Neural crest cell (in vitro differentiated cells): ENCODE measurements at places on chromosomes 5 and 9.

DNA sequence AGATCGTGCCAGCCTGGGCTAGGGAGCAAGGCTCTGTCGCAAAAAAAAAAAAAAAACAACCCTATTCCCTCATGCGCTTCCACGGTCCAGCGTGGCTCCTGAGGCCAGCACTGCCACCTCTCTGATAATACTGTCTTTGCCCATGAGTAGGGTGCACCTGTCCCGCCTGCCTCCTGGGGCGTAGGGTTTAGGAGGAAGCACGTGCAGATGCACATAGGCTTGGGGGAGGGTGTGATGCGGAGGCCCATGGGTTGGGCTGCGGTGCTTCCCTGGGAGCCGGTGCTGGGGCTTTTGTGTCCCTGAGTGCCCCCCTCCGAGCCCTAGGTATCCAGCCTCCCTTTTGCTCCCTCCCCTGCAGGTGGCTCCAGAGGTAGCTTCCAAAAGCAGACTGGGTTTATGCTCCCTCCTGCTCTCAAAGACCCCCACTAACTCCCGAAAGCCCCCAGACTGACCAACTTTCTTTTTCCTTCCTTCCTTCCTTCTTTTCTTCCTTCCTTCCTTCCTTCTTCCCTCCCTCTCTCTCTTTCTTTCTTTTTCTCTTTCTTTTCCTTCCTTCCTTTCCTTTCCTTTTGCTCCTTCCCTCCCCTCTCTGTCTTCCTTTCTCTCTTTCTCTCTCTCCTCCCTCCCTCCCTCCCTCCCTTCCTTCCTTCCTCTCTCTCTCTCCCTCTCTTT is 12.8 kb downstream of the FGFR4 start:
- DNase-seq, result no peak

- DNase-seq, result no peak
Observed at GRCh38 chr9:34988218-34989002, 1.1 kb upstream of the DNAJB5 start.

DNA sequence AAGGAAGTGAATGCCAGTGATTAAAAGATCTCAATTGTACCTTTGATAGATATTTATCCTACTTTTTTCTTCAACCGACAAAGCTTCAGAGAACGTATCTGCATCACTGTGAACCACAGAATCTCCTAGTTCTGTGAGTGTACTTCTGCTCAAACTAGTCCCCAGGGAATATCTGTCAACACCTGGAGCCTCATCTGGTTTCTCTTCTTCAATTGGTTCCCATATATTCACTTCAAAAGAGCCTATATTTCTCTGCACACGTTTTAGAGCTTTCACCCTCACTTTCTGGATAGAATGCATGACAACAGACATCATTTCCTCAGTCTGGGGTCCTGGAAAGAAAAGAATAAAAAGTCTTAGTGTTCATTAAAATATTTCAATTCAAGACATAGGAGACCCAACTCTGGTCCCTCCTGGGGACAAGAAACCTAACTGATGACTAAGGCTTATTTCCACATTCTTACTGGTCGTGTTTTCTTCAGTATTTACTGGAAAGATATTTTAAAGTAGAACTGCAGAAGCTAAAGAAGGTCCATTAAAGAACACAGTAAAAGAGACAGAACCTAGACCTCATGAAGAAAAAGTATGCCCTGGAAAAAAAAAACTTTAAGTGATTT is 64.3 kb downstream of the CPLANE1 start:
- DNase-seq, result no peak

GRCh38 chr9:111895996-111896941 is at the start of gene UGCG:
TSS of gene UGCG (plus strand) at chr9:111896814. CDS start at chr9:111897216, 402 bp downstream.
- peak; percentile 80 for DNase-seq

GRCh38 chr5:35058374-35058788 is 10.6 kb upstream of the AGXT2 start:
- no peak for DNase-seq

DNA sequence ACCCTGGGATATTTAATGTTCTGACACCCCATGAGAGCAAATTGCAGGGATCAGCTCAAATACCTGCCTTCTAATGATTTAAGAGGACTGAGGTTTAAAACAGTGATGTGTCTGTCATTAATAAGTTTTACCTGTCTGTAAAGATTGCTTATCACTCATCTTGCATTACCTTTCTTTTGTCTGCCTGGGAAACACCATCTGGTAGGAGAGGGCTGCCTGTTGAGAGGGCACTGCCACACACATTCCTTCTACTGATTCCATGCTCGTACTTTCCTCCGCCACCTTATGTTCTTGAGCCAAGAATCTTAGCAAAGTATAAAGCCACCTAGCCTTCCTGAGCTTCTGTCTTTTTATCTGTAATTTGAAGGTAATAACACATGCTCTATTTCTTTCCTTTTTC is 118.6 kb downstream of the KCTD16 start:
- DNase-seq, result no peak

GRCh38 chr9:68808338-68808890 is 103.4 kb downstream of the PIP5K1B start:
- DNase-seq, result no peak

GRCh38 chr5:457195-457961 is 14.4 kb downstream of the EXOC3 start:
- no peak for DNase-seq

DNA sequence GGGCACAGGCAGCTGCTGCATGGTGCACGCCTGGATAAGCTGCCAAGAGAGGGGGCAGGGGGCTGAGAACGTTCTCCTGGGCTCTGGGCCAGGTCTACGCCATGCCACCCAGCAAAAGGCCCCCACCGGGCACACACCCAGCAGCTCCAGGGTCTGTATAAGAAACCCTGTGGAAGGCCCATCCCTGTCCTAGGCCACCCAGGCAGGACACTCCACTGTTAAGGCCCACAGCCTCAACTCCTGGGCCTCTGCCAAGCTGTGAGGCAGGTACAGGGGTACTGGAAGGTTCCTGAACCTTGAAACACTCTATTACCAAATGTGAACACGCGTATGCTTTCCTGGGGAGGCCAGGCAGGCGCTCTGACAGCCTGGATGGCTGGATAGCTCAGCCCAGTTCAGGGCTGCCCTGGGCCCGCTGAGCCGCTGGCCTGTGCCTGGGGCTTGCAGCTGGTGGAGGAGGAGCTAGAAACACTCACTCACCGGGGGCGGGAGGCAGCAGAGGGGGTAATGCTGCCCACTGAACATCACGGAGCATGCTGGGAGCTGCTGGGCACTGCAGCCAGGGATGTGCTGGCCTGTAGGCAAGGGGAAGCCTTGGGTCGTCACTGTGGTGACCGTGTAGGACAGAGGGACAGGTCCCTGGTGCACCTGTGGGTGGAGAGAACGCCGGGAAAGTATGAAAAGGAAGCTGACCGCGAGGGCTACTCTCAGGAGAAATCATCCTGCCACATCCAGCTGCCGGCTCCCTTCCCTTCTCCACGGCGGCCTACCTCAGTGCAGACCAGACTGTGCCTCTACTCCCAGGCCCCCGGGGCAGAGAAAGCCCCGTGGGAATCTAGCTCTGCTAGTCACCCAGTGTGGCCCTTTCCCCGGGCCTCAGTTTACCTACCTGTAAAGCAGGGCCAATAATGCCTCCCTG is 6.0 kb downstream of the RNF44 start:
- DNase-seq, result no peak

- no peak for DNase-seq
Observed at GRCh38 chr5:150780187-150780692, 1.7 kb downstream of the SMIM3 start.

GRCh38 chr9:81028504-81028903 is 660.8 kb downstream of the TLE1 start:
- DNase-seq, result no peak

DNA sequence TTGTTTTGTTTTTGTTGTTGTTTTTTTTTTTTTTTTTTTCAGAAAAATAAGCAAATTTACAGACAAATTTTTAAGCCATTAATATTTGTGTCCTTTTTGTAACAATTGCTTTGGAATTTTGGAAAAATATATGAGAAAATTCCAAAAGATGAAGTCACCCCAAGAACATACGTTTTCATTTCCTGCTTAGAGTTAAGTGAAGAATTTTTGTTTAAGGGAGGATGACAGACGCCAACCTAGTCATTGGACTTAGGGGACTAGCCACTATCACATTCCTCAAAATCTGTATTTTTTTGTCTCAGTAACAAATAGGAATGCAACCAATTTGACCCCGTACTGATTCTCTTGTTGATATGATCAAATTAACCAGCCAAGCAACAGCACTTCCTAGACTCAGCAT is 433.9 kb upstream of the SLC30A5 start:
- no peak for DNase-seq

GRCh38 chr5:154345255-154345952 is 100.4 kb upstream of the SAP30L start:
- DNase-seq, result no peak

GRCh38 chr9:133955821-133956411 is 36.2 kb downstream of the VAV2 start:
- peak; percentile 52 for DNase-seq

DNA sequence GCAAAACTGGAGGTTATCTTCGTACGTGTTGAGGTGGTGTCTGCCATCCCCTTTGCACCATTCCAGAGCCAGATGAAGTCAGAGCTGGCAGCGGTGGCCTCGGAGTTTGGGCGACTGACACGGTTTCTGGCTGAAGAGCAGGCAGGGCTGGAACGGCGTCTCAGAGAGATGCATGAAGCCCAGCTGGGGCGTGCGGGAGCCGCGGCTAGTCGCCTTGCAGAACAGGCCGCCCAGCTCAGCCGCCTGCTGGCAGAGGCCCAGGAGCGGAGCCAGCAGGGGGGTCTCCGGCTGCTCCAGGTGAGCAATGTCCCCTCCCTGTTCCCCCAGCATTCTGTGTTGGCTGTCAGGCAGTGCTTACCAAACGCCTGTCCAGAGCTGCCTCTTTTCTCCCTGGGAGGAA is 9.5 kb downstream of the TRIM41 start:
- no peak for DNase-seq

DNA sequence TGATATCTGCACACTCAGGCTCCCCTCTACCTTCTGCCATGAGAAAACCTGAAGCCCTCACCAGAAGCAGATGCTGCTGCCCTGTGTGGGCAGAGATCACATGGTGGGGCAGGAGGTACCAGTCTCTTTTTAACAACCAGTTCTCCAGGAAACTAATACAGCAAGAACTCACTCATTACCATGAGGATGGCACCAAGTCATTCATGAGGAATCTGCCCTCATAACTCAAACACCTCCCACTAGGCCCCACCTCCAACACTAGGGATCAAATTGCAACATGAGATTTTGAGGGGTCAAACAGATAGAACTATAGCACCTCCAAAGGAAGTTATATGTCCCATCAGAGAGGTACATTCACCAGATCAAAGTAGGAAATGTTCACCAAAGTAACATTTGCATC is 136.3 kb upstream of the SHB start:
- no peak for DNase-seq

GRCh38 chr9:92507496-92507895 is 25.2 kb upstream of the ASPN start:
- DNase-seq, result no peak

DNA sequence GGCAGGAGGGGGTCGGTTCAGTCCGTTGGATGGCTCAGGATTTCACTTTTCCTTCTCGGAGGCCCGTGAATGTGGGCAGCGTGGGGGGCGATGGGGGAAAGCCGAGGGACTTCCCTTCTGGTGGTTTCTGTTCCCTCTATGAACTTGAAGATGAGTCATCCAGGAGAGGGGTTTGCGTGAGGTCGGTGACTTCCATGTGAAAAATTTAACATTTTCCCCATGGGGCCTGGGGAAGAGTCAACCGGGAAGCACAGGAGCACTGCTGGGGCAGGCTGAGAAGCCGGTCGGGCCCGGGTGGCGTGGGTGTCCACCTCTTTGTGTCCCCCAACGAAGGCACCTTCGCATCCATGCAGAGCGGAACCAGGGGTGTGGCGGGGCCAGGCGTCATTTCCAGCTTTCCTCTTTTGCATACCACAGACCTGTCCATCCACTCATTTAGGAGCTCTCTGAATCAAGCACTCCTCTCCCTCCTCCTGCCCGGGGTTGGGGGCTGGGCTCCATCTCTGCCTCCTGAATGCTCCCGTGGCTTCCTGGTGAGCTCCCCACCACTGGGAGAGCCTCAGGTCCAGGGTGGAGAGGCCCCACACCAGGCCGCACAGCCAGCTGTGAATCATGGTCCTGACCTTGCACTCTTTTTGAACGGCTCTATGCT is 68.4 kb downstream of the ANKRD33B start:
- DNase-seq, result no peak

GRCh38 chr5:35063414-35063813 is 15.7 kb upstream of the AGXT2 start:
- no peak for DNase-seq

- no peak for DNase-seq
Observed at GRCh38 chr5:16558984-16559629, 57.7 kb downstream of the RETREG1 start.

GRCh38 chr5:142876817-142877216 is 106.6 kb downstream of the ARHGAP26 start:
- no peak for DNase-seq

DNA sequence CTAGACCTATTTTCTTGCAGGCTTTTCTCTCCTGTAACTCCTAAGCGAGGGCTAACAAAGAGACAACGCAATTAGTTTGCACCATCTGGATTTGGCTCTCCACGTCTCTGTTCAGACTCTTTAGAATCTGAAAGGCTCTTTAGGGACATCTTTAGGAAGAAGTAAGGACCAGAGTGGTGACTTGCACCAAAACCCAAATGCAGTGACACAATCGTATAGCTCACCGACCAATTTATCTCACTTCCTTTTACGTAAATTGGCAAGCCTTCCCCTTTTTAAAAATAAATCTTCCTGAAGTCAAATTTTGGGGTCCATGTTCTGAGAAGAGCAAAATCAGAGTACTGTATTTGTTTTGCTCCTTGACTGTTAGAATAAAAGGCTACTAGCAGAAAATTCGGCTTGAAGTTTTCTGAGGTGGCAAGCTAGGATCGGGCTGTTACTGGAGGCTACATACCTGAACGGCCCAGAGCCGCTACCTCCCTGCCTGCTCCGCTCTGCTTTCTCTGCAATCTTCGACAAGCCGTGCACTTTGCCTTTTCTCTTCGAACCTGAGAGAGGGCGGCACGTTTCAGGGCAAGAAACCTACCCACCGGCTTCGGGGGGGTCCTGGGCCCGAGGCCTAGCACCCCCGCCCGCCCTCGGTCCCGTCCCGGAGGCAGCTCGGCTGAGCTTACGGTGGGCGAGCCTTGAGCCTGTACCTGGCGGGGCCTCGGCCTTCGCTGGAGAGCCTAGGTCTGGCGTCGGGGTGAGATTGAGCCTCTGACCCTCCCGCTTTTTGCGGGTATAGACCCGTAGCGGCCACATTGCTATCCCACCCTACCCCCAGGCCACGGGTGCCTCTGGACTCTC is 537 bp downstream of the MEIKIN start:
- no peak for DNase-seq
